ENCODE measurements at places on chromosomes 13 and 19.

DNA sequence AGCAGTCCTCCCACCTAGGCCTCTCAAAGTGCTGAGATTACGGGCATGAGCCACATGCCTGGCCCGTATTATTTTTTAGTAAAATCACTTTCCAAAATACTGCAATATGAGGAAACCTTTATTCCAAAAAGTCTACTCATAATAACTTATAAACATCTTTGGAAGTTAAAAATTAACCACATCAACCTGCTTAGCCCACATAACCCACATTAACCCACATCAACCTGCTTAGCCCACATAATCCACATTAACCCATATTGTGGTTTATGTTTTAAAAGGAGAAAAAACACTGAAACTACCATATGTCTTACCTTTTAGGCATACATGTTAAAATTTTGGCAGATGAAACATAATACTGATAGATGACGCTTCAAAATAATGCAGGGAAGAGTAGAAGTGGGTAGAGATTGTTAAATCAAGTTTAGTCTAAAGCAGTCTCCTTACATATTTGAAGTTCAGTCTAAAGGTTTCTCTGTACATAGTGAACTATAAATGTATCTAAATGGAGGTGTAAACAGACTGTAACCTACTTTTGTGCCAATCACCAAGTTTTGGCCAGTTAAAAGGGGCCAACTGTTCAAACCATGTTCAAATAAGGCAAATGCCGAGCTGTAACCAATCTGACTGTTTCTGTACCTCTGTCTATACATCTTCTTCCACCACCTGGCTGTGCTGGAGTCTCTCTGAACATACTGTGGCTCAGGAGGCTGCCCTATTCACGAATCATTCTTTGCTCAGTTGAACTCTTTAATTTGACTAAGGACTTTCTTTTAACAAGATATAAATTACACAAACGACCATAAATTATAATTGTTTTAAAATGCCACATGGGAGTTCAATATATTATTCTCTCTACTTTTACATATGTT is 14.5 kb downstream of the KPNA3 start:
- no peak for DNase-seq

- DNase-seq: no peak
Observed at GRCh38 chr19:8965887-8966286, 44.3 kb downstream of the MUC16 start.

DNA sequence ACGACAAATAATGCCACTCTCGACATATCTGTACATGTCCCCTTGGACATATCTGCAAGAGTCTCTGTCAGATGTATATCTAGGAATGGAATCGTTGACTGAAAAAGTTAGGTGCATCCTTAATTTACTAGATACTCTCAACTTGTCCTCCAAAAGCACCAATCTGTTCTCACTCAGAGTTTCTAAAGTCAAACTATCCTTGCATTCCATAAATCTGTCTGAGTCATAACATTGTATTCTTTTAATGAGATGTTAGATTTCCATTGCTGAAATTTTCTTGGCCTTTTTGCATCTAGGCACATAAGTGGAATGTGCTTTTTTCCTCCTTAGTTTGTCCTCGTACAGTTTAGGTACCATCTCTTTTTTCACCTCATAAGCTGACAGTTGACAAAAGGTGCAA is 139.8 kb downstream of the PTPRS start:
- no peak for DNase-seq

GRCh38 chr13:42751693-42752092 is 29.7 kb upstream of the FAM216B start:
- no peak for DNase-seq

- DNase-seq: no peak
Observed at GRCh38 chr13:73268306-73268705, 209.5 kb downstream of the KLF5 start.

DNA sequence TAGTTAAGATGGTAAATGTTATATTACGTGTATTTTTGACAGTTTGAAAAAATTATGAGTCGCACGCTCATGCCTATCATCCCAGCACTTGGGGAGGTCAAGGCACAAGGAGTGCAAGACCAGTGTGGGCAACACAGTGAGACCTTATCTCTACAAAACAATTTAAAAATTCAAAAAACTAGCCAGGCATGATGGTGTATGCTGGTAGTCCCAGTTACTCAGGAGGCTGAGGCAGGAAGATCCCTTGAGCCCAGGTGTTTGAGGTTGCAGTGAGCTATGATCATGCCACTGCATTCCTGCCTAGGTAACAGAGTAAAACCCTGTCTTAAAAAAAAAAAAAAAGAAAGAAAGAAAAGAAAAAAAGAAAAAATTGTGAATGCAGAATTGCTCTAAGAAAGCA is 58.0 kb downstream of the TBC1D4 start:
- DNase-seq: no peak

DNA sequence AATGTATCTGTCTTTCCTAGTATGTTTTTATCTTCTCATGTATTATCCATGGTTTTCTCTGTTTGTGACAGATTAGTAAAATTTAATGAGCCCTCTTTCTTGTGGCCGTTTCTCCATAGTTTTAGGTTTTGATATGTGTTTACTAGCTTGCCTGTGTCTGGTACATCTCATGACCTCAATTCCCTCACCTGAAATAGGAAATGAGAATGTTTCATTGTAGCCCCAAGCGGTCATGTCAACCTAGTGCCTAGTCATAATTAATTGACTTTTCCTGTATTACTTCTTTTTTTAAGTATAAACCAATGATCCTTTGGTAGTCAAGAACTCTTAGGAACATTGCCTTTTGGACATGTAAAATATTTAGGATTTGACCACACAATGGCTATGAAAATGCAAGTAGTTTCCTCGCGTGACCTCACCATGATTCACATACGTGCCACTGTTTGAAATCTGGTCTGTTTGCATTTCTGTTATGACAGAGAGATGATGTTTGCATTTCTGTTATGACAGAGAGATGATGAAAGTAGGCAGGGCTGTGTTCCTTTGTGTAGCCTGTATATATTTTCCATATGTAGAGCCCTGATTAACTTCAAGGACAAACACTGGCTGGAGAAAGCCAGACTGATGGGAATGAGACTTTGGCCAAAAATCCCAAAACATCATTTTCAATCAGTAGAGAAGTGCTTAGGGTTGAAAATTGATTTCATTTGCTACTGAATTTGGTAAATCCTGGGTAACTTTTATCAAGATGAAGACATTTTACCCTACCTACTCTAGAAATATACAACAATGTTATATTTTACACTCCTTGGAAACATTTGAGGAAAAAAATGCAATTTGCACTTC is 104.8 kb downstream of the TNFRSF19 start:
- DNase-seq: no peak

All from activated CD4-positive, alpha-beta T cell treated with anti-CD3 and anti-CD28 coated beads, Interleukin-2, amount 50 U/mL, for 4 hours (primary cell).